ENCODE measurements at places on chromosomes 7 and 10.

- no peak for DNase-seq
Observed at GRCh38 chr7:116230191-116231005, 20.1 kb downstream of the TES start.

GRCh38 chr7:25828468-25828867, 323.5 kb upstream of the NFE2L3 start:
- no peak for DNase-seq

- DNase-seq, result no peak
Observed at GRCh38 chr10:52672880-52673279, 99.7 kb downstream of the MBL2 start.

DNA sequence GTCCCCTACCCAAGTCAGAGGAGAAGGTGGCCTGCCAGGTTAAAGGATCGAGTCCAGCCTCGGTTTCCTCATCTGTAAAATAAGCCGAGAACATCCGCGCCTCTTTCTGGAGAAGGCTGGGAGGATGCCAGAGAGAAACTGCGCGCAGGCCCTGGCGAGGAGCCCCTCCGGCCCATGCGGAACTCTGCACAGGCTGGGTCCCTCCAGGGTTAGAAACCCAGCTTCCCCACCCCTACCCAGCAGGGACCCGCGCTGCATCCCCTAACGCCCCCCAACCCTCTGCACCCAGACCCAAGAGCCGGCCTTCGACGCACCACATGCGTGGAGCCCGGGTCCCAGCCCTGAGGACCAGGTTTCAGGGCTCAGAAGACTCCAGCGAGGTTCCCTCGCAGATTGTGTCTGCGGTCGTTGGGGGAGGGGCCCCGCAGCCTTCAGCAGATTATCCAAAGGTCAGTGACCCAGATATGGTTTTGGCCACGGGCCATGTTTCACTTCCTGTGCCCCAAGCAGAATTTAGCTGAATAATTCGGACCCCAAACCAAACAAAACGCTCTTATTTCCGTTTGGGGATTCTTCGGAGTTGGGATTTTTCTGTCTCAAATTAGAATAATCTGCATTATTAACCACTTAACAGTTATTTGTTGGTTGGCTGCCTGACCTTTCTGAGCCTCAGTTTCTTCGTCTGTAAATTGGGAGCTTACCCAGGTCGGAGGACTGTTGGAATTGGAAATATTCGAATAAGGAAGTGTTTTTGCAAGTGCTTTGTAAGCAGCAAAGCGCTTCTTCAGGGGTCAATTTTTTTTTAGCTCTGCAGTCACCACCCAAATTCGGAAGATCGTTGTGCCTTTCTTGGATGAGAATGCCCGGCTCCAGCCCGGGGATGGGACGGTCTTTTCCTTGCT, 167.7 kb downstream of the UBE2H start:
- peak; percentile 32 for DNase-seq

GRCh38 chr7:38928506-38928905, 19.5 kb upstream of the VPS41 start:
- no peak for DNase-seq

Measured in WTC11 (cell line).